ENCODE measurements at places on chromosomes 7 and 10. TPM values are rescaled to one million over a fixed set of nuclear protein-coding genes. Genes with fewer than 3 reads are reported as not detected.

DNA sequence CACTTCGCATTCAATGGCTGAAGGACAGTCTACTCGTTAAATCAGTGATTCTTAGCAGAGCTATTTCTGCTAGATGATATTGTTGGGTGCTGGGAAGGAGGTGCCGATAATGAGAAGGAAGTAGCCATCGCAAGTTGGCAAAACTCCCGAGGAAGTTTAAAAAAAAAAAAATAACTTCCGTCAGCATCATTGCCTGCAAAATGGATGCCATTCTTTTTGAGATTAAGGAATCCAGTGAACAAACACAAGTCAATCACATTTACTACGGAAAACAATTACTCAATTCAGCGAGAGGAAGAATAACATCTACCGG lies 74.4 kb upstream of the SFMBT2 start:
- no peak for DNase-seq

Gene PNLIPRP3
- polyA plus RNA-seq: not detected

- DNase-seq: no peak
Measured at GRCh38 chr7:29976673-29977415, 12.8 kb downstream of the SCRN1 start.

Gene OPN4
- not detected for polyA plus RNA-seq

DNA sequence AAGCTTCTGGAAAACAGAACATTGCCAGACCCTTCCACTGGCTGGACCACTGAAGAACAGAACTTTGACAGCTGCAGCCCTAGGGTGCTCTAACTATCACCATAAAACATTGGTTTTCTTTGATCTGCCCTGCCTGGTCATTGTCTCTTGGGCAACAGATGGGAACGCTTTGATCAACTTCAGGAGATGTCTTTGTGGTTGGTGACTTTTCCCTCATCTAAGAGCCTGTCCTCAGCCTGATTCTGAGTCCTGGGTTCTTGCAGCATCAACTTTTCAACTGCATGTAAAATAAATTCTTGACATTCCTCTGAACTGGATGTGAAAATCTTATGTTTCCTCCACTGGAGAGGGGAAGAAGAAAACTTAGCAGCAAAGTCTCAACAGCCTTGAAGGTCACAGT lies 53.1 kb upstream of the ZNRF2 start:
- no peak for DNase-seq

- no peak for DNase-seq
Measured at GRCh38 chr10:113982769-113983168, 60.9 kb upstream of the ADRB1 start.

Gene JAZF1
- 18.0 TPM for polyA plus RNA-seq

- DNase-seq: no peak
Measured at GRCh38 chr10:71344993-71345480, 26.0 kb downstream of the SLC29A3 start.

Gene MBLAC1
- 0.55 TPM for polyA plus RNA-seq

Gene TMEM178B
- 0.01 TPM for polyA plus RNA-seq

GRCh38 chr7:40604601-40605438 lies 470.0 kb downstream of the SUGCT start:
- DNase-seq: peak; percentile 21
